EH (cell line): ENCODE measurements at places on chromosomes 3 and 15.

- DNase-seq, result no peak
Measured at GRCh38 chr3:143668924-143669790, 179.1 kb downstream of the SLC9A9 start.

- DNase-seq, result no peak
Measured at GRCh38 chr15:71276336-71276665, 161.0 kb downstream of the THSD4 start.

DNA sequence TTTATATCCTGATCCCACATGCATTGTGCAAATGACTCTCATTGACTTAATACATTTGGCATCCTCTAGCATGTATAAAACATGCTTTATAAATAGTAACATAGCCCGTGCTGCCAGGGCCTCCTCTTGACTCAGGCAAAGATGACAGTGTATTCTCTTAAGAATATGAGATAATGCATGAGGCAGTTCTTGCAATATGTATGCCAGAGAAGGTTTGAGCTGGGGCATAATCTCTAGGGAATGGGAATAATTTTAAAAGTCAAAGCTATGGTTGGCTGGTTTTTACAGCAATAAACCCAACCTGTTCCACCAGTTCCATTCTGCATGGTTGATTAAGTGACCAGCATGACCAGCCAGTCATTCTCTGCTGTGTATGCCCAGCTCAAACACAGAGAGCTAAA is 179.0 kb upstream of the PFN2 start:
- DNase-seq, result peak; percentile 88

DNA sequence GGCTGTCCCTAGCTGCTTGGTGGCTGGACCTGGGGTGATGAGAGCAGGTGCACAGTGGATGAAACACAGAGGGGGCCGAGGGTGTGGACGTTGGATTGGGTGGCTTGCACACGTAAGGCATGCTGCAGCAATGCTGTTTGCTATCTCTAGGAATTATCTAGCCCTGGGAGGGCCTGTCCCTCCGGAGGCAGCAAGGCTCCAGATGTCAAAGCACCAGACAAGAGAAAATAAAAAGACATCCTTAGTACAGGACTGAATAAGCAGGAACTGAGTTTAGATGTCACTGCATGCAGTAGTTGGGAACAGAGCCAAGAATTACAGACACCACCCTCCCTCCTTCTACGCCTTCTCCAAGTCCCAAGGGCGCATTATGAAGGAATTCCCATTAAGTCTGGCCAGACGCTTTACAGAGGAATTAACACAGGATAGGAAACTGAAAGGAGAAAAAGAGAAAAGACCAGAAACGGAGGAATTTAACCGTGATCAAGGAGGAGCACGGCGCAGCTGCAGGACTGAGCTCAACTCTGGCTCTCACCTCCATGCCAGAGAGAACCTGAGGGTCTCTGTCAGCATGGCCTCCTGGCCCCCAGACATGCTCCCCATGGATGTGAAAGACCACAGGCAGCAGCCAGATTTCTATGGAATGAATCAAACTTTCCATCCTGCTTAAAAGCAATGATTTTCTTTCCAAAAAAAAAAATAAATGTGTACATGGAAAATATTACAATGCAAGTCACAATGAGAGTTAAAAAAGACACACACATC is 13.8 kb downstream of the ATP10A start:
- peak; percentile 97 for DNase-seq

GRCh38 chr3:43155464-43156121 is 49.7 kb upstream of the POMGNT2 start:
- peak; percentile 86 for DNase-seq

GRCh38 chr15:33448961-33449606 is 138.3 kb downstream of the RYR3 start:
- DNase-seq, result no peak

DNA sequence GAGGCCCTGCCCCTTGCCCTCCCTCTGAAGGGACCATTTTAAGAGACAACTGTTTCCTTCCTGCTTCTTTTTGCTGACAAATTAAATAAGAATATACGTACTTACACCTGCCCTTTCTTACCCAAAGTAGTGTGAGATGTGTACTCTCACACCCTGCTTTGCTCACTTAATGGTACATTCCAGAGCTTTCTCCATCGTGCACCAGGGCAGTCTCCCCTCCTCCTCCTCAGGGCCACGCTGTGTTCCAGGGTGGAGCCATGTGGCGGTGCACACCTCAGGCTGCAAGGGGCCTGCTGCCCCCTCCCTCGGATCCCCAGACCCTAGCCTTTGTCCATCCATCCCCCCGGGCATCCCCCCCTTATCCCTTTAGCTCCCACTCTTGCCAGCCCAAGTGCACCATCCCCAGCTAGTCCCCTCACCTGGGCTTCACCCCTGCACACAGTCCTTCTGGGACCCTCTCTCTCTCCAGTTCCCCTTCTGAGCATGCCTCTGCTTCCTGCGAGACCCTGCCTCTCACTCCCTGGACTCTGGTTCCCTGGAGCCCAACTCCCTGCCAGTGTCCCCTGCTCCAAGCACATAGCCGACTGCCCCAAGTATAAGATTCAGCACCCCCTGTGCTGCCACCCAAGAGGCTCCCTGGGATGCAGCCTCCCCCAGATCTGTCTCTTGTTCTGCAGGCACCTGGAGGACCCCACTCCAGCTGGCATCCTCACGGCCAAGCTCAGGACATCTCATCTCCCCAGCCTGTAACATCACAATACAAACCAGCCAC is 89.5 kb upstream of the IQSEC1 start:
- DNase-seq, result no peak

DNA sequence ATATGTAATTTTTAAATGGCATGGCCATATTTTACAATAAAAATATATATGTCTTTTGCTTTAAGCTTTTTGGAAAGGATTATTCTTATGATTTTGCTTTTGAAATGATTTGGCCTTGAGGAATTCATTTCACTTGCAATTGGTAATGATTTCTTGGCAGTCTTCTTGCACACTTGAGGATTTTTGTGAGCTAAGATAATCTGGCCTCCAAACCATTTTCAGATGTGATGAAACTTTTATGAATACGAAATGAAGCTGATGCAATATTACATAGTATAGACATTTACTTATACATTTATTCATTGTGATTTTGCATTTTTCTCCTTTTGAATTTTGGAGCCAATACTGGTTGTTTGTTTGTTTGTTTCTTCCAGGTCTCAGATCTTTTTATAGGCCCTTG is 6.4 kb upstream of the SH2D7 start:
- peak; percentile 68 for DNase-seq

DNA sequence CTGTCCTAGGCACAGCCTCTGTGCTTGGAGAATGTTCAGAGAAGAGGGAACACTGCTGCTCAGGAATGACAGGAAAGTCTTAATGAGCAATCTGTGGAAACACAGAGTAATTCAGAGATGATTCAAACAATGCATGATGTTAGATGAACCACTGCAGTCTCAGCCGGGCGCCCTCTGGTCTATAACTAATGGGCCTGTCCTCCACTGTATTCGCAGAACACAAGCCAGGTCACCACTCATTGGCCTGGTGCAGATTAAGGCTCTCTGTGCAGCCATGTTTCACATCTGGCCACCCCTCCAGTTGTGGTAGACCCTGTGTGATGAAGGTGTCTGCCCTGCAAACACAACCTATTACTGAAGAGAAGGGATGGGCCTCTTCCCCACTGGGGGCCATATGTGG is 281.7 kb upstream of the ROPN1 start:
- DNase-seq, result peak; percentile 55

DNA sequence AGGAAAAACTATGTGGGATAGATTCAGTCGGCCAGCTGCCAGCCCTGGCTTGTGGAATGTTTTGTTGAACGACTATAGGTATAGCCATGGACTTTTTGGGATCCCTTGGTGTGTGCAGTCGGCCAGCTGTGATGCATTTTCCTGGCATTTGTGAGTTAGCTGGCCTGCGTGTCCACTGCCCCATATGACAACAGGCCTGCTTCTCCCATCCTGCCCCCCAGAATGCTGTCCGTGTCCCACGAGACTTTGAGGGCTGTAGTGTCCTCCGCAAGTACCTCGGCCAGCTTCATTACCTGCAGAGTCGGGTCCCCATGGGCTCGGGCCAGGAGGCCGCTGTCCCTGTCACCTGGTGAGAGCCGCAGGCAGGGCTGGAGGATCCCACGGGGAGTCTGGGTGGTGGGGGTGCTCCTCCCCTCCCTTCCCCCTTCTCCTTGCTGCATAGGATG is 23.6 kb downstream of the PTPN23 start:
- DNase-seq, result peak; percentile 22

GRCh38 chr3:37924453-37924852 is 62.8 kb downstream of the CTDSPL start:
- DNase-seq, result peak; percentile 58

DNA sequence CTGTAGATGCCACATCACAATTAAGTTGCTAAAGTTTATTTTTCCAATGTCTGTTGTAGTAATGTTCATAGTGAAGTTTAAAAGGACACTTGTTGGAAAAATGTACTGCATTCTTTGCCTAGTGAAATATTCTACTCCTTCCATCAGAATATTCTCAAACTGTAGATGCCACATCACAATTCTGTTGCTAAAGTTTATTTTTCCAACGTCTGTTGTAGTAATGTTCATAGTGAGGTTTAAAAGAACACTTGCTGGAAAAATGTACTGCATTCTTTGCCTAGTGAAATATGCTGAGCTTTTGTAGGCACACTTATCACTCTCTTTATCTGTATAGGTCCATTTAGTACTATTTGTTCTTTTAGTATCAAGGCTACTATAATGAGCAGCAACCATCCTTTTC is 836.1 kb downstream of the NAALADL2 start:
- DNase-seq, result peak; percentile 88

DNA sequence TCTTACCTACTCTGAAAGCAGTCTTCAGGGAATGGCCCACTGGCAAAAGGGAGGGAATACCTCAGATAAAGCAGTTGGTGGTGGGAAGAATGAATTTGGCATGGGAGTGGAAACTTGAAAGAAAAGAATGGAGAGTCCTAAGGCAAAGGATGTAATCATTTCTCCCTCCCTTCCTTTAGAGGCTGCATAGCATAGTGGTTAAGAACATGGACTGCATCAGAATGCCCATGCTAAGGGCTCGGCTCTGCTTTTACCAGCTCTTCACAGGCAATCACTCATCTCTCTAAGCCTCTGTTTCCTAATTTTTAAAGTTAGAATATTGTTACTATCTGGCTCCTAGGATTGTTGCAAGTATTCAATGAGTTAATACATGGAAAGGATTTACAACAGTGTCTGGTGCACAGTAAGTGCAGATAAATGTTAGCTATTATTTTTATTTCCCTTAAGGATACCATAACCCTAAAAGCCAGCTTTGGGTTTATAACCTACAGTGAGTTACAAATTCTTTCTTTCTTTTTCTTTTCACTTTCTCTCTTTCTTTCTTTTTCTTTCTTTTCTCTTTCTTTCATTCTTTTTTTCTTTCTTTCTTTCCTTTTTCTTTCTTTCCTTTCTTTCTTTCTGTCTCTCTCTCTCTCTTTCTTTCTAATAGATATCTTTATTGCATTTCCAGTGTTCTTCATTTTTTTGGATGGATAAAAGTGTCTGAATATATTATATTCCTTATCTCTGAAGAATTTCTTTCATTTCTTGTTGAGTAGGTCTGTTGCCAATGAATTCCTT is 23.6 kb downstream of the VEPH1 start:
- no peak for DNase-seq

- DNase-seq, result no peak
Measured at GRCh38 chr15:78695046-78695671, 54.1 kb upstream of the CHRNB4 start.

DNA sequence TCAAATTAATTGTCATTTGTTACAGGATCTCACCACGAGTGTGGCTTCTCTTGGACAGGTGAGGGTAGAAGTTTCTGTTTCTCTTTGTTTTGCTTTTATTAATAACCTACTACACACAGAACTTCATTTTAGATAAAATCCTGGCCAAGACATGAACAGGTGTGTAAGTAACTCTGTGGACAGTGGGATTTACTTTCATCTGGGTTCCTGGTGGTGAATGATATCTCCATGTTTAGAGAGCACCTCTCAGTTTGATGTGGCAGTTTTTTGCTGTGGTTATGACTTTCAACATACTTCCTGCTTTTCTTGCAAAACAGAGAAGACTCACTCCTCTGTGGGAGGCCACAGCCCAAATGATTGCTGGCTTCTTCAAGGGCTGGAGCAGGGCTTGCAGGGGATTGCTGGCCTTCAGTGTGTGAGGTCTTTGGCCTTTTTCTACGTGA is 71.1 kb upstream of the XCR1 start:
- DNase-seq, result peak; percentile 64

DNA sequence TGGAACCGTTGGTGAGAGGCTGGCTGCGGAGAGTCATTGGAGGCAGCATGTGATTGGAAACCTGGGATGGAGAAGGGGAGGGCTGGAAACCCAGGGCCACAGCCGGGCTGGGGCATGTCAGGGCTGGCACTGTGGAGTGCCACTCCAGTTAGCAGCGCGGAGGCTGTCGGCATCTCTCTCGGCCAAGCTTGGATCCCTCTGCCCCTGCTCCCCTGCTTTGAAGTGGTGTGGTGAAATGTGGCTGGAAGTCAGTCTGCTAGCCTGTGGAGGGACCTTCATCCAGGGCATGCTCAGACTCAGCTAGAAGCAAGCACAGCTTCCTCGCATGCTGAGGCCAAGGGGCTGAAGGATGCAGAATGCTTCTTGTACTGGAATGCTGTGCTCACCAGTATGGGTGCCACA is 13.5 kb downstream of the SLCO3A1 start:
- peak; percentile 42 for DNase-seq

GRCh38 chr3:116339441-116340028 is 105.8 kb downstream of the LSAMP start:
- peak; percentile 13 for DNase-seq

DNA sequence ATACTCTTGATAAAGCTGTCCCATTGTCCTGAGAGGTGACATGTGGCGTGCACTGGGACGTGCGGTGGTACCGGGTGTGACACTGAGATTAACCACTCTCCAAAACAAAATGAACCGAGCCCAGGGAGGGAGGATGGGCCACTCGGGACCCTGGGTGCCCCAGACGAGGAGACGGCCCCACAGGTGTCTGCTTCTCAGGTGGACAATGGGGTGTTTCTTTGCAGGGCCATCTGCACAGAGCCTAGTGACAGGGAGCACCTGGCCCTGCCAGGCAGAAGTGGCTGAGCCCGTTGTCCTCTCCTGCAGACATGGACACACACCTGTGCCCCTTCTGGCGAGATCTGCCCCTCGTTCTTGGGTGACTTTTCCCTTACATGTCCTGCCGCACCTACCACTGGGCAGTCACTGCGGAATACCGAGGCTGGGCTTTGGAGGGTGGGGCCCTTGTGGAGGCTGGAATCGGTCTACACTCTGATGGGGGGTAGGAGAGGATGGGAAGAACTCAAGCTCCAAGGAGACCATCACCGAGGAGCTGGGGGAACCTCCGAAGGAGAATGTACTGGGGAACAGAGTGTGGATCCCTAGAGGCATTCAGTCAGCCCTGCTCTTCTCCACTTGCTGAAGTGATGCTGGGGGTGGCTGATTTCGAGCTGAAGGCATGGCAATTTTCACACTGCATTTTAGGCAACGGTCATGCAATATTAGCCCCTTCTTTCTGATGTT is 153.5 kb downstream of the ATP10A start:
- DNase-seq, result no peak
